ENCODE measurements at places on chromosomes 7 and 10.

DNA sequence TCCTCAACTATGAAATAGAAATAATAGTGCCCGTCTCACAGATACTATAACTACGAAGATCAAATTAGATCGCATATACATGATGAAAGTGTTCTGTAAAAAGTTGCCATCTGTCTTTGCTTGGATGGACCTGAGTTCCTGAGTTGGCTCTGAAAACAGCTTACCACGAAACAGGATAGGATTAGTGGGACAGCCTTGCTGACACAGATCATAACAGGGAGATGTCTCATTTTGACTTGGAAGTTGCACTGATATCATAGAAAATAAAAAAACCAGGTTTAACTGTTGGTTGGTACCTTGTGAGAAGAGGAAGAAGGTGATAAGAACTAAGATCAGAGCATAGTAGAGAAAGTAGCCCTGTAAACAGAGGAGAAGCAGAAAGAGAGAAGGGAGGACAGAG, 79.3 kb upstream of the AGBL3 start:
- DNase-seq: no peak

- no peak for DNase-seq
These were observed 111.6 kb downstream of the ACTR3B start for GRCh38 chr7:152871005-152871677.

- DNase-seq: no peak
These were observed 71.2 kb downstream of the BMPR1A start for GRCh38 chr10:86827639-86828038.

- DNase-seq: no peak
These were observed 17.9 kb downstream of the FAM237B start for GRCh38 chr7:90303241-90303640.

GRCh38 chr10:71536332-71536731, 139.6 kb downstream of the CDH23 start:
- no peak for DNase-seq

DNA sequence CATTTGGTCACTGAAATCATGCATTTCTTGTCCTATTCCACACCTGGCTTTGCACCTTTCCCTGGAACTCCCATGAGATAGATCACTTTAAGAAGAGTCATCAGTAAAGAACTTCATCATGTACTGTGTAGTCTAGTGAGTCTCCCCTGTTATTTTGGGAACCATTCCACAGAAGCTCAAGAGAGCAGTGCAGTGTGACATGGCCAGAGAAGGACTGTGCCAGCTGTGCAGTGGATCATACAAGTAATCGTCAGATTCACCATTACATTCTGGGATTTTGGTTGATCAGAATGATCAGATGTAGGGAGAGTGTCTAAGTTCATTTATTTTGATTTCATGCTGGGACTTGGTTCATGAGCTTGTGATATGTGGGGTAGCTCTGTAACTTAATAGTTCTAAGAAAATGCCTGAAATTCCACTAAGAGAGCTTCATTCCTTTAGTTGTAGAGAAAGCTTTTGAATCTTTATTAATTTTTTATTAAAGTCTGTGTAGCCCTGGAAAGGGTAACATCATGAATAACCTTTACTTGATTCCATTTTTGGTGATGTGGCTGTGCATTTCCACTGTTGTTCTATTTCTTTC, 166.8 kb downstream of the SUGCT start:
- no peak for DNase-seq

DNA sequence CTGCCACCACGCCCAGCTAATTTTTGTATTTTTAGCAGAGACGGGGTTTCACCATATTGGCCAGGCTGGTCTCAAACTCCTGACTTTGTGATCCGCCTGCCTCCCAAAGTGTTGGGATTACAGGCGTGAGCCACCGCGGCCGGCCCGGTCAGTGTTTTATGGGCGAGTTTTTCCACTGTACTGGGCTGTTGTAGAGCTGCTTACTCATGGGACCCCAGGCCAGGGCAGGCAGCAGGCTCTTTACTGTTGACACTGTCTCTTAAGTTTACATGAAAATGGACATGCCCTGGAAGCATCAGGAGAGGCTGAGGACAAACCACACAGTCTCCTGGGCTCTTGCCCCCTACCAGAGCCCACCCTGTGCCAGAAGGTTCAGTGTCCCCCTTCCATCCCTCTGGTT, 11.2 kb downstream of the NACAD start:
- DNase-seq: no peak

GRCh38 chr10:52232561-52233350, 81.3 kb upstream of the DKK1 start:
- DNase-seq: no peak

DNA sequence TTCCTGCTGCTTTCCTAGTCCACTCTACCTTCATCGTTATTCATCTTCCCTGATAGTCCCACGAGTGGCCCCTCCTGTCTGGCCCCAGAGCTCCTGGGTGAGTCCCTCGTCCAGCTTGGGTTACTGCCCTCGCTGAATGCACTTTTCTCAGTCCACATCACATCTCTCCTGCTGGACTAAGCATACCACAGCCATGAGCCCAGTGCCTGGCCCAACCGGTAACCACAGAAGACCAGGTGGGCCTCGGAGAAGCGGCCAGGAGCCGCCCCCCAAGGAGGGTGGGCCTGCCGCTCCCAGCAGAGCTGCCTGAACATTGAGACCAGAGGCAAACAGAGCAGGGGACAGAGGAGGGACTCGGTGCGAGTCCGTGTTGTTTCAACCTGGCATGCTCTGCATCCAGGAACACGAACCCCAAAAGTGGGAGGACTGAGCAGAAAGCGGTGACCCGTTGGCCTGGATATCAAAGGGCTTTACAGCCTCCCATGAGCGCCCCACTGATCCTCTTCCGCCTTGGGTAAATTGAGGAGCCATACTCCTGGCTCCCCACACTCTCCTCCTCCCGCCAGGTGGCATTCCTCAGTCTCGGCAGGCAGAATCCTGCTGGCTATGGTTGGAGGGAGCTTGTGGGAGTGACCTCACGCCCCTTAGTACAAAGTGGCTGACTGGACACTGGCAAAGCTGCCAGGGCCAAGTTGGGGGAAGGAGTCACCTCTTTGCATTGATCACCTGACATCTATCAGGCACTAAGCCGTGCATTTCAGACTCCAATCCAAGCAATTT, 13.3 kb downstream of the TMEM72 start:
- no peak for DNase-seq

- no peak for DNase-seq
These were observed 138.1 kb downstream of the ARL5B start for GRCh38 chr10:18797286-18797685.

- no peak for DNase-seq
These were observed 54.8 kb downstream of the MDFIC start for GRCh38 chr7:114976666-114977065.

DNA sequence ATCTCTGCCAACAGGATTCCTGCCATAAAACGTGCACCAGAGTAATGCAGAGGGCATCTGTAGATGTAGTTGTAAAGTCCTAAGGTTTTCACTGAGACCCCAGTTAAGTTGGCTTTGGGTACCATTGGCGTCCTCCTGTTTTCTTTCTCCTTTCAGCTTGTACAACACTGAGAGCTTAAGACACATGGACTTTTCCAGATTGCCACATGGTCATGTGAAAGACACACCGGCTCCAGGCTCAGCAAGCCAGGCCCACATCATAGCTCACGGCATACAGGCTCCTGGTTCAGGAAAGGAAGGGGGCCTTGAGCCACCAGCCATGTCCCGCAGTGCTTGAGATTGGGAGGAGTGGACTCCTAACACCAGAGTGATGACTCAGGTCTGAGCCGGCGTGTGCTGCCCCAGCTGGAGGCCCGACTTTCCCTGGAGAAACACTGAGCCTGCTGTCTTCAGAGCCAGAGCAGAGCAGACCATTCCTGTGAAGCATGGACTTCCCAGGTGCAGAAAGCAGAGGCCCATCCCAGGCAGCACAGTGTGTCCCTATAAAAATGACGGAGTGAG, 252.7 kb downstream of the PRPF18 start:
- DNase-seq: no peak

GRCh38 chr7:92827464-92828120, 8.8 kb downstream of the CDK6 start:
- DNase-seq: no peak

DNA sequence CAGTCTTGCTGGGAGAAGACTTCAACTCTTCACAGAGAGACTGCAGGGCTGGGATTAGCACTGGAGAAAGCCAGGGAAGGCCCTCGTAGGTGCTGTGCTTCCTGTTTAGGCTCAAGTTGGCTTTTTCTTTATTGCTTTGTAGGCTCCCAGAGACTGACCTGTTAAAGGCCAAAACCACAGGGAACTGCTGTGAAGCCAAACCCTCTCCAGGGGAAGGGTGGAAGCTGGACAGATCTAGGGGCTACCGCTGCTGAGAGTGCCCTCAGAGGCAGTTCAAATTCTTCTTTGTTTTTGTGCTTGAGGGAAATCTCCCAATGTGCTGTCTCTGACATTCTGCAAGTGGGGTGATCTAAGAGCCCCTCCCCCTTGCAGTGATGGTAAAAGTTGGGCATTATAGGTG, 198.4 kb downstream of the CNTNAP2 start:
- no peak for DNase-seq

GRCh38 chr7:52747817-52748216, 287.6 kb upstream of the POM121L12 start:
- DNase-seq: no peak

- no peak for DNase-seq
These were observed 66.9 kb upstream of the UNC5B start for GRCh38 chr10:71145352-71145945.

DNA sequence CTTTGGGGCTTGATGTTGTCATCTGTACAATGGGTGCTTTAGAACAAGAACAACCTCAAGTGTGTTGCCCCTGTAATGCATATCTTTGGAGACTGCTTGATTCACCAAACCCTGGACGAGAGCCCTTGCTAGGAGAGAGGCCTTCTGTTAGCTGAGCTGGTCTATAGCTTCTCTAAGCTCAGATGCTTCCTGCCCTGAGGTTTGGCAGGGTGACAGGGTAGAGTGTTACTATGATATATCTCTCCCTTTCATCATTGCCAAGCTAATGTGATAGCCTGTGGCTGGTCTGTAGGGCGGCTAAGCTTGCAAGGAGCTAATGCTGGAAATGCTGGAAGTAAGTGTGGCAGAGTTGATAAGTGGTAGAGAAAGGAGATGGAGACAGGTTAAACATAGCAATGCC, 364.1 kb downstream of the RPS24 start:
- no peak for DNase-seq

- DNase-seq: no peak
These were observed 763.3 kb downstream of the MAGI2 start for GRCh38 chr7:78690174-78690573.

- no peak for DNase-seq
These were observed 581.9 kb upstream of the FOXK1 start for GRCh38 chr7:4100148-4100547.

DNA sequence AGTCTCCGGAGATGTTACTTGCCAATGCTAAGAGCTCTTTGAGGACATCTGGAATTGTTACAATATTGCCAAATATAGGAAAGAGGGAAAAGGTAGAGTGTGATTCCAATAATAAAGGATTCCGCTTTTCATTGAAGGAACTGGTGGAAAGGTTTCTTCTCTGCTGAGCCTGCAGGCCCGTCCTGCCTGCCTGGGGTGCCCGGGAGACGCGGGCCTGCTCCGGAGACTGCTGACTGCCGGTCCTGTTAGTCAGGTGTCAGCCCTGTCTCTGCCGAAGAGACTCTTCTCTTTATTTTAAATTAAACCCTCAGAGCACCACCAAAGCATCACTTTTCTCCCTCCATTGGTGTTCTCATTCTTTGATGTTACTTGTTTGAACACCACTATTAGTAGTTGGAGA, 2.2 kb downstream of the EGFR start:
- no peak for DNase-seq

- no peak for DNase-seq
These were observed 66.0 kb upstream of the DOCK1 start for GRCh38 chr10:126839094-126839761.

GRCh38 chr10:95767884-95768556, 12.1 kb downstream of the ENTPD1 start:
- DNase-seq: no peak

DNA sequence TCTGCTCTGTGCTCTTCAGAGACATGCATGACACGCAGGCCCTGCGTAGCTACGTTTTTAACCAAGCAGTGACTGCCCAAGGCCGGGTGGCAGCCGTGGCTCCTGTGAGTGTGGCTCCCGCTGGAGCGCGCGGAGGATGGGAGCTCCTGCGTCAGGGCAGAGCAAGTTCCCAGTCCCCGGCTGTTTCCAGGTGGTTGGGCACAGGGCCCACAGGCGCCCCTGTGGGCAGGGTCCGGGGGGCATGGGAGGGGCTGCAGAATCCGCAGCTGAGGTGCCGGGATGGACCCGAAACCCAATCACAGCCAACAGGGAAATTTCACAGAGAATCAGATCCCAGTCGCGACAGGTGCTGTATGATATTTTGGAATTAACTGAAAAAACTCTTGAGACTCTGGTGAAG, 9.8 kb downstream of the NKX6-2 start:
- DNase-seq: no peak

DNA sequence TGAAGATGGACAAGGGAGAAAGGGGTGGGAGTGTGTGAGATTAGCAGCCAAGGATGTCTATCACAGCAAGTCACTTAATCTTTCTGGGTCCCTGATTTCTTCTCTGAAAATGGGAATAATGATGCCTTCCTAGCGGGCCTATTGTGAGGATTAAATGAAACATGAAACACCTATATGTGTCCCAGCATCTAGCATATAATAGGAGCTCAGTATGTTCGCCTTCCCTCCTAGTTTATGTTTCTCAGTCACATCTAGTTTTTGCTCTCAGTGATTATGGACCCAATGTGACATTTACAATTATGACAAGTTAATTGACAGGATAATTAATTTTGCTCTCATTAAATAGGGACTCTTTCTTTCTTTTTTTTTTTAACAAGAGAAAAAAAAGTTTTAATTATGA, 252.9 kb downstream of the SNX13 start:
- no peak for DNase-seq

GRCh38 chr10:28959850-28960501, 282.7 kb downstream of the BAMBI start:
- DNase-seq: no peak

- DNase-seq: no peak
These were observed 685.4 kb upstream of the MBL2 start for GRCh38 chr10:53458007-53458406.

- no peak for DNase-seq
These were observed 167.0 kb downstream of the MDFIC start for GRCh38 chr7:115088893-115089292.

- DNase-seq: no peak
These were observed 7.6 kb upstream of the C10orf105 start for GRCh38 chr10:71727105-71727737.

GRCh38 chr10:15068802-15069201, 19.8 kb downstream of the ACBD7 start:
- DNase-seq: no peak

DNA sequence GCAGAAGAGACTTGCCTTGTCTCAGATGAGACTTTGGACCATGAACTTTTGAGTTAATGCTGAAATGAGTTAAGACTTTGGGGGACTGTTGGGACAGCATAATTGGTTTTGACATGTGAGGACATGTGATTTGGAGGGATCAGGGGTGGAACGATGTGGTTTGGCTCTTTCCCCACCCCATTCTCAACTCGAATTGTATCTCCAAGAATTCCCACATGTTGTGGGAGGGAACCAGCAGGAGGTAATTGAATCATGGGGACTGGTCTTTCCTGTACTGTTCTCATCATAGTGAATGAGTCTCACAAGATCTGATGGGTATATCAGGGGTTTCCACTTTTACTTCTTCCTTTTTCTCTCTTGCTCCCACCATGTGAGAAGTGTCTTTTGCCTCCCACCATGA, 229.7 kb upstream of the KCND2 start:
- no peak for DNase-seq

Data from NCI-H460 (cell line).